ENCODE measurements at places on chromosomes 11 and 22.

- DNase-seq: no peak
Observed at GRCh38 chr22:44753189-44754042, 1.0 kb downstream of the ARHGAP8 start.

- no peak for DNase-seq
Observed at GRCh38 chr11:116793772-116794097, 2.1 kb upstream of the APOA5 start.

DNA sequence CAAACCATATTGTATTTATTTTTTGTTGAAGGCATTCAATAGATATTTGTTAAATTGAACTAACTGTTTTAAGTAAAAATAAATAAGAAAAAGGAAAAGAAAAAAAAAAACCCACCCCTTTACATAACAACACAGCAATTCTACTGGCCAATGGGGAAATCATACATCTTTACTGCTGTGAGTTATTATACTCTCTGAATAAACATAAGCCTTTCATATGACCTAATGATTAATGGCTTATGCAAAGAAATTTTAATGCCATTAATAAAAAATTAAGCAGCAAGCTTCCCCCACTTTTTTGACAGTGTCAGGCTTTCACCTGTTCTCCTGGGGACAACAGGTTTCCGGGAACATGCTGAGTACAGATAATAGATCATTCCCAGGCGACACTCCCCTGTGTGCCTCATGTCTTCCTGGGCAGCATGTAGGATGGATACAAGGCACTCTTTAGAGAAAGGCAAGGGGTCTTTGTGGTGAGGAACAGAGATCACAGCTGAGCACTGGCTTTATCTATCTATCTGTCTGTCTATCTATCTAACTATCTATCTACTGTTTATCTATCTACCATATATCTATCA is 676.0 kb downstream of the NTM start:
- DNase-seq: no peak

DNA sequence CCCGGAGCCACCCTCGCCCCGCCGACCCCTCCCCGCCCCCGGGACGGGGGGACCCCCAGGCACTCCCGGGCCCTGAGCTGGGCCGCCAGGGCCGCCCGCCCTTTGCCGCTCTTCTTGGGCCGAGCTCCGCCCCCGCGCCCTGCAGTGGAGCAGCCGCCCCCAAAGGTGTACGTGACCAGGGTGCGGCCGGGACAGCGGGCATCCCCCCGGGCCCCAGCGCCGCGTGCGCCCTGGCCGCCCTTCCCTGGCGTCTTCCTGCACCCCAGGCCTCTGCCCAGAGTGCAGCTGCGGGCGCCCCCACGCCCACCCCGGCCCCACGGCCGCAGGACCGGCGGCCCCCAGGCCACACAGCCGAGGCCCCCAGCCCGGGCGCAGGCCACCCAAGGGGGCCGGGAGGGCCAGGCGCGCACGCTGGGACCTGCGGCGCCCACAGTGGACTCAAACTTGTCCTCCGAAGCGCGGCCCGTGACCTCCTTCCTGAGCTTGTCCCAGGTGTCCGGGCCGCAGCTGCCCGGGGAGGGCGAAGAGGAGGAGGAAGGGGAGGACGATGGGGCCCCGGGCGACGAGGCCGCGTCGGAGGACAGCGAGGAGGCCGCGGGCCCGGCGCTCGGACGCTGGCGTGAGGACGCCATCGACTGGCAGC is 7.4 kb downstream of the B4GALNT4 start:
- no peak for DNase-seq

- DNase-seq: no peak
Observed at GRCh38 chr11:48125866-48126265, 90.7 kb upstream of the OR4B1 start.

DNA sequence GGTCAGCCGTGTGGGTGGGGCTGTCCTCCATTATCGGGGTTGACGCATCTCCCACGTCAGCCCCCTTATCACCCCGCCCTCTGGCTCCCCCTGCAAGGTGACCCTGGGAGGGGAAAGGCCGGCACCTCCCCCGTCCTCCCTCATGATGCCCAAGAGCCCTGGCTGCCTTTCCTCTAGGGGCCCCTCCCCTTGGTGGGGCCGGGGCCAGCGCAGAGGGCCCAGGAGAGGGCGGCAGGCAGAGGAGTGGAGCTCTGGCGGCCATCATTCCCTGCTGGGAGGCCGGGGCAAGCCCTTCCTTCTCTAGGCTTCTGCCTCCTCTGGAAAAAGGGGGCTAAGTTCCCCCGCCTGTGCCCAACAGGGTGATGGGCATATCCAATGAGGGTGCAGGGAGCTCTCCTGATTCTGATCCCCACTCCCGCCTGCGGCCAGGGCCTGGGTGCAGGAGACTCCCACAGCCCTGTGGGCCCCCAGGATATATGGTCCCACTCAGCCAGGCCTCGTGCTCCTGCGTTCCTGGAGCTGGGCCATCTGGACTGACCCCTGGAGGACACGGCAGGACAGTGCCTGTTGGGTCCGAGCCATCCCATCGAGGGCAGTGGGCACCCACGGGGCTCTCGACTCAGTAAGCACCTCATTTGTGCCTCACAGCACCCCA is 12.3 kb downstream of the MYRF start:
- no peak for DNase-seq

DNA sequence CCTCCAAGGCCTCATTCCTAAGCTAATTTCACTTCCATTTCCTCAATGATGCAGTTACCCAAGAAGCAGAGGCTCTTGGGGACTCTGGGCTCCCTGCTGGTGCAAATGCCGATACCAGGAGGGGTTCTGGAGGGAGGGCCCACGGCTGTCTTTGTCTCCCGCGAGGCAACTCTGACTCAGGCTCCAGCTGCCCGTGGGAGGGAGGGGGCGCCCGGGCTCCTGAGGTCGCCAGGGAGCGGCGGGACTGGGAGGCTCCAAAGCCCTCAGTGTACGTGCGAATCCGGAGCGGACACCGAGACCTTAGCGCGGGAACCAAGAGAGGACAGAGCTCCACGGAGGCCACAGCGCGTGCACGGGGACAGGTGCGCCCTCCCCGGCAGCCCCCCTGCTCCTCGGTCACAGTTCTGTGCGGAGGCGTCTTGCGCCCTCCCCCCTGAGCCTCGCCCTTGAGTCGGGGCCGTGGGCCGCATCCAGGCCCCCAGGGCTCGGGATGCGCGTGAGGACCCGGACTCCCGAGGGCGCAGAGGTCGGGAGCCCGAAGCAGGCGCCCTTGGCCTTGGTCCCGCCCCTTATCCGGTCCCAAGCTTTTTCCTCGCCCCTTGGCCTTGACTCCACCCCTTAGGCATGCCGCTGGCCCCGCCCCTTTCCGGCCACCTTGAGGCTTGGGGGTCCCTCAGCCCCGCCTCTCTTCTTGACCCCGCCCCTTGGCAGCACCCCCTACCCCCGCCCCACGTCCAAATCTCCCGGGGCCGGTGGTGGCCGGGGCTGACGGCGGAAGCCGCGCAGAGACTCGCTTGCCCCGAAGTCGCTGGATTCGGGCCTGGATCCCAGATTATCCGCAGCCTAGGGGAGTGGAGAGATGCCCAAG is 4.7 kb upstream of the SHISA8 start:
- no peak for DNase-seq

- no peak for DNase-seq
Observed at GRCh38 chr11:65215441-65216076, 33.8 kb downstream of the CAPN1 start.

All from NCI-H510A treated with DMSO at 0.1 percent for 48 hours (cell line).